ENCODE measurements at places on chromosomes 13 and 19.
A peak's percentile ranks its signal among the peaks of the same experiment; 100 is the strongest.

- DNase-seq, result peak; percentile 33
These were observed 558 bp downstream of the MZT1 start for GRCh38 chr13:72726726-72727416.

GRCh38 chr13:93480553-93481106, 254.0 kb downstream of the GPC6 start:
- DNase-seq, result no peak

DNA sequence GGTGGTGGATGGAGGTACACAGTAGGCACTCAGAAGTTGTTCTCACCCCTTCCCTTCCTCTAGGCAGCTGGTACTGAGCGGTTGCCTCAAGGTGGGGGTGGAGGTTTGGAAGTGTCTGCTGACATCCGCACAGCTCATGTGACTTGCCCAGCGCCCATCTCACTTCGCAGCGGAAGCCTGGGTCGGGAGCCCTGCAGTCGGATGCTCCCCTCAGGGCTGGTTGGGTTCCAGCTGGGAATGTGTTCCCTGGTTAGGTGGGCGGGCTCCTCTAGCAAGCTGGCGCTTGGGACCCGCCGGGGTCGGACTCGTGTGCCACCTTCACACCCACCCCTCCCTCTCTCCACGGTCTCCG, 10.2 kb downstream of the PPP1R37 start:
- no peak for DNase-seq

DNA sequence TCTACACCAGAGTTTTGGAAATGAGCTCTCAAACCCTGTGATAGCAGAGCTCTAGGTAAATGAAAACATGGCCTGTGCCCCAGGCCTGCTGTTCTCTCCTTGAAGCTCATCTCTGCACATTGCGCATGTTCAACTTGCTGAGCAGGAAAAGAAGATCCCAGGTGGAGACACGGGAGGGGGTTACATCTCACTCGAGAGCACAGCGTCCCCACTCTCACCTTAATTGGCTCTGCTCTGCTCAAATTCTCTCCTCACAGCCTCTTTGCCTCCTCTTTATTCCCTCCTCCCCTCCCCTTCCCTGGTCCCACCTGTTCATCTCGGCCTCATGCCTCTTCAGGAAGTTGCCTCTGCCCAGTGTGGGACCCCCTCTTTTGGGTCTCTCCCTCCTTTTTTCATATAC, 44.7 kb downstream of the RGCC start:
- no peak for DNase-seq

GRCh38 chr19:39438270-39438934, 2.7 kb upstream of the RPS16 start:
- no peak for DNase-seq

DNA sequence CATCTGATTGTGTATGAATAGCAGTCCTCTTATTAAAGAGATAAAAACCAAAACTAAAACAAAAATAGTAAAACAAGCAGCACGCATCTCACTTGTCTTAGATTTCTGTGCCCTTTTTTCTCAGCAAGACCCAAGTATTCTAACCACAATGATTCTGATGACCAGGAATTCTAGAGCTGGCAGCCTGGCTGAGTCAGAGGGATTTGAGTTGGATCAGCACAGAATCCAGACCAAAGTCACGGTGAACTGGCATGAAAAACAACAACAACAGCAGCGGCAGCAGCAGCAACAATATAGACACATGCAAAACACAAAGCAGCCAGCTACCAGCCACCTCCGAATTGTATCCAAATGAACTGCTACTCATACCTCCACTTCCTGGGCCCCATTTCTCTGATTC, 360.5 kb downstream of the KCNRG start:
- no peak for DNase-seq

DNA sequence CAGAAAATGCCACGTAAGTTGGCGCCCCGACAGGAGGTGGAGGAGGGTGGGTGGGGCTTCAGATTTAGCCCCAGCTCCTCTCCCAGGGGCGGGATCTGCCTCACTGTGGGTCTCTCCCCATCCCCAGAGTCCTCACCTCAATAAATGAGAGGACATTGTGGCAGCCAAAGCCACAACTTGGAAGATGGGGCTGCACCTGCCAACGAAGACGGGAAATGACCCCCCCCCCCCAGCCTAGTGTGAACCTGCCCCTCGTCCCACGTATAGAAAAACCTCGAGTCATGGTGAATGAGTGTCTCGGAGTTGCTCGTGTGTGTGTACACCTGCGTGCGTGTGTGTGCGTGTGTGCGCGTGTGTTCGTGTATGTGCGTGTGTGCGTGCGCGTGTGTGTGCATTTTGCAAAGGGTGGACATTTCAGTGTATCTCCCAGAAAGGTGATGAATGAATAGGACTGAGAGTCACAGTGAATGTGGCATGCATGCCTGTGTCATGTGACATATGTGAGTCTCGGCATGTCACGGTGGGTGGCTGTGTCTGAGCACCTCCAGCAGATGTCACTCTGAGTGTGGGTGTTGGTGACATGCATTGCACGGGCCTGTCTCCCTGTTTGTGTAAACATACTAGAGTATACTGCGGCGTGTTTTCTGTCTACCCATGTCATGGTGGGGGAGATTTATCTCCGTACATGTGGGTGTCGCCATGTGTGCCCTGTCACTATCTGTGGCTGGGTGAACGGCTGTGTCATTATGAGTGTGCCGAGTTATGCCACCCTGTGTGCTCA, 1.5 kb upstream of the TRAPPC5 start:
- no peak for DNase-seq

GRCh38 chr19:41426952-41427646, at the start of gene B3GNT8:
Gene B3GNT8, minus strand, starts transcription at chr19:41427374. Its CDS starts 596 bp downstream, at chr19:41426778.
- peak; percentile 47 for DNase-seq

- no peak for DNase-seq
These were observed 394.9 kb downstream of the DLEU7 start for GRCh38 chr13:50448535-50448998.

- no peak for DNase-seq
These were observed 269.1 kb downstream of the NDFIP2 start for GRCh38 chr13:79749984-79750551.

- DNase-seq, result no peak
These were observed 447.7 kb downstream of the GPC6 start for GRCh38 chr13:93674337-93674755.

- no peak for DNase-seq
These were observed 27.1 kb downstream of the MEGF8 start for GRCh38 chr19:42352301-42353259.

GRCh38 chr13:29909975-29910674, 59.7 kb upstream of the UBL3 start:
- DNase-seq, result no peak

DNA sequence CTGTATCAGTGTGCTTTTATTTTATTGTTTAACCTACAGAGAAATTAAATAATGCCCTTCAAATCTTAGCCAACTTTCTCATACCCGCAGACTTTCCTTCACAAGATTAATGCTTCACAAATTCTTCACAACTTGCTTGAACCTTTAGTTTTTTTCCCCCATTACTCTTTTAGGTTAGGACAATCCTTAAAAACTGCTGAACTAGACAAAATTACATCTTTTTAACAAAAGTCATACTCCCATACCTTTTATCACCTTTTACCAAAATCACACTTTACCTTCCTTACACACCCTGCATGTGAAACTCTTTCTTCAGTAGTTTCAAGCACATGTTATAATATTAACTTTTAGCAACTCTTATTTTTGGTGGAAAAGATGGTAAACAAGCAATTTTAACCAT, 58.5 kb downstream of the SCGB2B2 start:
- no peak for DNase-seq

DNA sequence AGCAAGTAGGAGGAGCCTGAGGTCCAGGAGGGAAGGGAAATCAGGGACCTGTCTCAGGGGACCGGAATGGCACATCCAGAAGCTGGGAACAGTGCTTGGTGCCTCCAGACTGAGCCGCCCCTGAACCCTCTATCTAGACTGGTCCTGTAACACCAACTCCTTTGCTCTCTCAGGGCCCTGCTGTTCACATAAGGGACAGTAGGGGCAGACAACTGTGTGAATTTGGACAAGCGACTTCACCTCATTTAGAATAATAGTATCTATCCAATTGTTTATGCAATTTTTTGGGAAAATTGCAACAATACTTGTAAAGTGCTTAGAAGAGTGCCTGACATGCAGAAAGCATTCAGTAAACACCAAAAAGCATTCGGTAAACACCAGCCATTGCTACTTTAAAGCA, 14.0 kb downstream of the SYMPK start:
- DNase-seq, result no peak
